ENCODE measurements at places on chromosomes 4 and X.

GRCh38 chrX:149069899-149070298 lies 435.2 kb downstream of the IDS start:
- no peak for DNase-seq

DNA sequence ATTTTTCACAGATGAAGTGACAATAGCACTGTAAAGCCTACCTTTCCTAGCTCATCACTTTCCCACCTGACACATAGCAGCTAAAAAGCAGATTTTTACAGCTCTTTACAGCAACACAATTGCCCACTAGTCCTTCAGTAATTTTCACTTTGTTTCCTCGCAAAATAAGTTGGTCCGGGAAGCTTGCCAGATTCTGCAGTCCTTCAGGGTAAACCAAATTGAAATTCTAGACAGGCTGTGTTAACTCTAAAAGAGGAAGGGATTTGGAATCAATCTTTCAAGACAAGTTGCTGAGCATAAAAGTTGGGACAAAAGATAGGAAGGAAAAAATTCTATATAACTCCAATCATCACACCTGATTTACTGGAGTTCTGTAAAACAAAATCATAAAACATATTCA lies 8.7 kb downstream of the C1QTNF7 start:
- DNase-seq: no peak

DNA sequence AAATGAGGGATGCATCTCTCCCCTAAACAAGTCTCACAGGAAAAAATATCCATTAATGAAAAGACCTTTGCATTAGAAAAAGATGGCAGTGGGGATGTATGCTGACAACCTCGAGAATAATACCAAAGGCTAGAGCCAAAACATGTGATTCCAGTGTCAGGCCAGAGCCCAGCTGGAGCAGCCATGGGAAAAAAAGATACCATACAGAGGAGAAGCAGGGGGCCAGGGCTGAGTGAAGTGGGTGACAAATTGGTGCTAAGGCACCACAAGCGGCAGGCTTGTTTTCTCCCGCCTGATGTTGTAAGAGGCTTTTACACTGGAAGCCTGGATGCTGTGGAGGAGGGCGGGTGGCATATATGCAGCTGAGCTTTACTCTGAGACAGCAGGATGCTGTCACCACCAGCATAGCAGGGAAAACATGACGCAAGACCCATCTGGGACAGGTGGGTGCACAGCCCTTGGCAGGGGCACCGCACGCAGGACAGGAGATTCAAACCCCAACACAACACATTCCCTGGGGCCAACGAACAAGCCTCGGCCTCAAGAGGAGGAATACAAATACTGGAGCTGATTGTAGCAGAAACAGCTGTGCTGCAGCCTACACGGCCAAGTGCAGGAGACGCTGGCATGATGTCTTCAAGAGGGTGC lies 91.9 kb downstream of the TSPAN5 start:
- peak; percentile 74 for DNase-seq

DNA sequence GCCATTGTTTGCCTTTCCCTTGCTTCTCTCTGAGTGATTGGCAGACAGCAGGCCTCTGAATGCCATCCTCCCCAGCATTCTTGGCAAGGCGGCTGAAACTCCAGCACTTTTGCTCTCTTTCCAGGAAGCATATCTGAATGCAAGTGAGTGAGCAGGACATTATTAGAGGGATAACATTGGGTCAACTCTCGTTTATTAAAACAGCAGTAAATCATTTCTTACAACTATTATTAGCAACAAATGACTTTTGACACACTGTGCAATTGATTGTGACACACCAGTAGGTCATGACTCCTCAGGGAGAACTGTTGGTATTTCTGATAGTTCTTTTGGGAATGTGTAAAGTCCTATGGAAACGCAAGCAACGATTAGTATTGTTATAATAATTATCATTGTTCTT lies 103.8 kb downstream of the EFNB1 start:
- DNase-seq: no peak

DNA sequence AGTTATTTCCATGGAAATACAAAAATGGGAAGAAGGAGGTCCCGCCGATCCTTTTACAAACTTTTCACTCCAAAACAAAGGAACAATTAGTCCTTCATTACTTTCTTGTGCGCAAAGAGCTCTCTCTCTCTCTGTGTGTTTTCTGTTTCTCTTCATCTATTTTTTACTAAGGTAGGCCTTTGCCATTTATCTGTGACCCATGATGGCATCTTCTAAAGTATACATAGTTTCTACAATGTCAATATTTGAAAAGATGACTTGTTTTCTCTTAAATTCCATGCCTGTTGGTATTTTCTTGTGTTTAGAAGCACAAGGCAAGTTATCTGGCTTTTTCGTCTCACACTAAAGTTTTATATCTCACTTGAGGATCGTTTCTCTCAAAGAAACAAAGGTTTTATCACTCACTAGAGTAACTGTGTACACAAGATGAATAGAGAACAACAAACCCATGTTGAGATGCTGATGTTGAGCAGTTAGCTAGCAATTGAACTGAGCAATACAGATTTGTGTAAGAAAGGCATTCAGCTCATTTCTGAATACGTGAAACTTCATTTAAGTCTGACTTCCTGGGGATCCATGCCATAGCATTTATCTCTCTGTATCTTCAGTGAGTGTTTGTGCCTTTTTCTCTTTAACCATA lies 250.3 kb downstream of the GBA3 start:
- no peak for DNase-seq

- peak; percentile 76 for DNase-seq
These were observed 233.3 kb downstream of the USP46 start for GRCh38 chr4:52425751-52426326.

- DNase-seq: peak; percentile 53
These were observed 155.5 kb upstream of the PRDX4 start for GRCh38 chrX:23511793-23512192.

DNA sequence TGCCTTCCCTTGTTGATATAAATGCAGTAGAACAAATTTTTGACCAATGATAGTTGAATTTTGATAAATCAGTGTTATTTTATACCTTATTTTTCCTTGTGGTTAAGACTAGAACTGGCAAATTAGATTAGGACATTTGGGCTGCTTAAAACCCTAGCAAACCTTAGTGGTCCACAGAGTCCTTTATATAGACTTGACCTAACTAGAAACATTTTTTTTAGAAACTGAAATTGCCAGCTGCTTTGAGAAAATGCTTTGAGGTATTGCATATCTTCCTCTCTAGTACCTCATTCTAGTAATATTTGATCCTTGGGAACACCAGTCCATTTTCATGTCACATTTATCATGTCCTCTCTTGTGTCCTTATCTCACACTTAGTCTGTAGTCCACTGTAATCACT lies 580.3 kb downstream of the FSTL5 start:
- no peak for DNase-seq

DNA sequence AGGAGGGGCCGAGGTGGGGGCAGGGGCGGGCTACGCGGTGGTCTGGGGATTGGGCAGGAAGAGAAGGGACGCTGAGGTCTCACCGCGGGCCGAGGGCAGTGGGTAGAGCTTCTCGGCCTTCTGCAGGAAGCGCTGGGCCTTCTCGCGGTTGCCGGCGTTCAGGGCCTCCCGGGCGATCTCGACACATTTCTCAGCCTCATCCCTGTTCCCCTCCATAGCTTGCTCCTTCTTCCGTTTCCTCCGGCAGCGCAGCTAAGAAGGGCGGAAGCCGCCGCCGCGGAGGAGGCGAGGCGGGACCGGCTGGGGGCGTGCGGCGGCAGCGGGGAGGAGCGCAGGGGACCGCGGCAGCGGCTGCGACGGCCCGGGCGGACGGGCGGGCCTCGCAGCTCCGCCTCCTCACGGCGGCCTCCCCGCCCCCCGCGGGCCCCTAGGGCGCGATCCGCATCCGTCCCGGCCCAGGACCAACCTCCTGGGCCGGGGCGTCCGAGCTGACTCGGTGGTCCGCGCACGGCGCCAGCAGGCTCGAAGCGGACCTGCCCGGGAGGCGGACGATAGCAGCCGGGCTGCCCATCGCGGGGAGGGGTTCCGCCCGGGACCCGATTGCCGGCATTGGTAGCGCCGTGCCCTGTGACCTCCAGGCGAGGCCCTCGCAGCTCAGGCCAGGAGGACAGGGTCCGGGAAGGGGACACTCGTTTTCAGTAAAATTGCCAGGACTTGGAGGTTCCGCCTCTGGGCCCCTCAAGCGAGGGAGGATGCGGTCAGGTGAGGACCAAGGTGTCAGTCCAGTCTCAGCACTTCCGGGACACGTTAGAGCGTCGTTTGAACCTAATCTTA lies at the start of gene DNAJB14:
Gene DNAJB14, minus strand, starts transcription at position 263 of the 834 bp plus-strand sequence. Its CDS starts 47 bp downstream, at position 216.
- DNase-seq: peak; percentile 77

DNA sequence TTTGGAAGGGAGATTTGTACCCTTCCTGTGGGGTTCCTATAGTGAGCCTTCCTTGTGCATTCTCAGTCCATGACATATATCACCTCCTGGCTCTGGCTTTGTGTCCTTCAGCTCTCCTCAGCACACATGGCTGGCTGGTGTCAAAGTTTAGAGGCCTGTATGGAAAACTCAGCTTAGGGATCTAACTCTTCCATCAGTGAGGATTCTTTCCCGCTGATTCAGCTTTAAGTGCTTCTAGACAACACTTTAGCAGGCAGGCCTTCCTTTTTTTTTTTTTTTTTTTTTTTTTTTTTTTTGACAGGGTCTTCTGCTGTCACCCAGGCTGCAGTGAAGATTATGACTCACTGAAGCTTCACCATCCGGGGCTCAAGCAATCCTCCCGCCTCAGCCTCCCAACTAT lies 84.2 kb downstream of the NPNT start:
- DNase-seq: no peak

DNA sequence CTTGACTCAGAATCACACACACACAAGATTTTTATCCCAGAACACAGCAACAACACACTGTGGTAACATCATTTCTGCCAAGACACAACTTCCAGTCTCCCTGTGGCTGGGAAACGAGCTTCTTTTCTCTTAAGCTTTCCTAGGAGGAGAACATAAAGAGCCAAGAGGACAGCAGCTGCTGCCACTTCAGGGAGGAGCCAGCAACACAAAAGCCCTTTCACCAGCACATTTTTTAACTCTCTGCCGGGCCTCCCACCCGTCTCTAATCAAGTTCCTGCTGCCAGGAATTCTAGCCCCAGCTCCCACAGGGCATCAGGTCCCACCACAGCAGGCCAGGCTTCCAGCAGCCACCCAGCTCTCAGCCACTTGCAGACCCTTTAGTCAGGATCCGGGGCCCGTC lies 22.4 kb downstream of the FAT1 start:
- peak; percentile 7 for DNase-seq

GRCh38 chr4:40458683-40459082 lies 123.5 kb downstream of the CHRNA9 start:
- no peak for DNase-seq

DNA sequence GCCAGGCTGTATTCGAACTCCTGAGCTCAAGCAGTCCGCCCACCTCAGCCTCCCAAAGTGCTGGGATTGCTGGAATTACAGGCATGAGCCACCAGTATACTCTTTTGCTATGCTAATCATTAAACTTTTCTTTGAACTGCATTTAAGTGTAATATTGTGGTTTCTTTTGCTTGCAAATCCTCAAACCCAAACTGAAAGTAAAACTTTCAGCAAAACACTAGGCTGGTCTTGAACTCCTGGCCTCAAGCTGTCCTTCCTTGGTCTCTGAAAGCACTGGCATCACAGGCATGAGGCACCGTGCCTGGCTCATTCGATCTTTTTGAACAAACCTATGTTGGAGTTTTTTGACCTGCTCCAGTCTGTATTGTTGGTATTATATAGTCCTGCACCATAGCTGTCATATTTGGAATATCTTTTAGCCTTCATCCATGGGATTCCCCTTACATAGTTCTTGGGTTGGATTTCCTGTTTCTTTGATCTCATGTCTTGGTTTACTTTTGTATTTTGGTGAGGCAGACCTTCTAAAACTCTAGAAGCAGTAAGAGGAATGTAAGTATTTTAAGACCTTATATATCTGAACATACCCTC lies 34.1 kb downstream of the MOB1B start:
- DNase-seq: no peak

DNA sequence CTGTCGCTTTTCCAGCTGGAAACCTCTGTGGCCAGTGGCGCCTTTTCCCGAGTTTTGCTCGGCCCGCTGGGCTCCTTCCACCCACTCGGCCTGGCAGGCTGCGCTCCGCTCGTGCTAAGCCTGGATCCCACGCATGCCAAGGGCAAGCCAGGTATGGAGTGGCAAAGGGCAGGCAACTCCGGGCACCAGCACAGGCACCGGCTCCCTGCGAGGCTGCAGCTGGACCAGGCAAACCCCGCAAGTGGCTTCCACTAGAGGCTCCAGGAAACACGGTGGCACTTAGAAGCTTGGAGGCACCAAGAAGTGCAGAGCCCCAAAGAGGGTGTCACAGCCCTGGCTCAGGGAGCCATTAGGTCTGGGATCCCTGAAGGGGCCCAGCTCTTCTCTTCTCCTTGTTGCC lies 59.5 kb downstream of the PPA2 start:
- no peak for DNase-seq

- no peak for DNase-seq
These were observed 35.8 kb downstream of the STOX2 start for GRCh38 chr4:183940864-183941263.

- DNase-seq: peak; percentile 26
These were observed 205.2 kb downstream of the GALNTL6 start for GRCh38 chr4:172018358-172018757.

DNA sequence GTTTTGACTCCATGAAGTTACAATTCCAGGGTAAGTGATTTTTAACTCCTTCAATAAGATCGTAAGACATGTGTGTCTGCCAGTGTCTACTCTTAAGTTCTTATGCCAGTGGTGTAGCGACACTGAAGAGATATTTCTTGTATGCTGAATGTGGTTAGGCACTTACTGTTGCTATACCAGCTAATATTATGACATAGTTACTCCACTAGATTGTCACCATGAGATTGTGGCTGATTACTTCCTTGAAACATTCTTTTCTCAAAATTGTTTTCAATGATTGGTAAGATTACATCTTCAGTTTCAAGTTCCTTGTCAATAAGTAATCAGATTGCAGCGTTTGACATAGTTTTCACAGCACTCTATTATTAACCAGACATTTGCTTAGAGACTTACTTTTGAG lies 60.6 kb upstream of the PAGE5 start:
- DNase-seq: no peak

GRCh38 chr4:114728426-114728825 lies 129.8 kb downstream of the UGT8 start:
- DNase-seq: peak; percentile 13

- DNase-seq: no peak
These were observed 134.1 kb upstream of the CPXCR1 start for GRCh38 chrX:88612870-88613329.

GRCh38 chrX:314781-315595 lies 3.6 kb downstream of the GTPBP6 start:
- no peak for DNase-seq

GRCh38 chr4:153518001-153518400 lies 51.8 kb downstream of the TMEM131L start:
- DNase-seq: no peak

DNA sequence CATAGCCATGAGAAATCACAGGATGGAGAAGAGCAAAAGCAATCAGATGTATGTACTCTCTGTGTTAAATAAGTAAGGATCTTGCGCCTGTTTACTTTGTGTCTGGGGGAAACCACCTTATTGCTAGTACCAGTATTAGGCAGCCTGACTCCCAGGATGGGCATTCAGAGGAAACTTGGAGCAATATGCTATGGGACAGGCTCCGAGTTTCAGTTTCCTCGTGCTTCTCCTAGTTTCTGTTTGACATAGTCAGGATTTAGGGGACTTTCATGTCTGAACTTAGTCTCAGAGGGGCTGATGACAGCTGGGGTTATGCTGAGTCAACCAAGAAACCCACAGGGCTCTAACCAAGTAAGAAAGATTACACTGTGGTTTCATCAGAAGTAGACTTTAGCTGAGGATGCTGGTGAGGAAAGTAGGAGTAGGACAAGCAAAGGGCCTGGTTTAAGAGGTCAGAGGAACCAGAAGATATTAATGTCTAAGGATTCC lies 13.5 kb downstream of the NSUN7 start:
- DNase-seq: no peak

GRCh38 chr4:129550281-129550785 lies 454.4 kb downstream of the C4orf33 start:
- no peak for DNase-seq
